ENCODE measurements at places on chromosomes 12 and 14. TPM values are rescaled to one million over a fixed set of nuclear protein-coding genes. Genes with fewer than 3 reads are reported as not detected.

SPTLC2 gene
- 15.1 TPM for total RNA-seq

RERG gene
- total RNA-seq: not detected

LGMN gene
- 28.9 TPM for total RNA-seq

GPR65 gene
- total RNA-seq: not detected

GPR132 gene
- not detected for total RNA-seq

PNMA1 gene
- 8.3 TPM for total RNA-seq

IKZF4 gene
- 0.76 TPM for total RNA-seq

B3GNT4 gene
- total RNA-seq: 0.04 TPM

KRT5 gene
- total RNA-seq: not detected

CLEC2A gene
- total RNA-seq: not detected

DDX23 gene
- total RNA-seq: 81.5 TPM

LHX5 gene
- not detected for total RNA-seq

USP15 gene
- 71.1 TPM for total RNA-seq

CD27 gene
- total RNA-seq: not detected

NDUFA12 gene
- total RNA-seq: 223 TPM

CLEC14A gene
- total RNA-seq: not detected

DNA sequence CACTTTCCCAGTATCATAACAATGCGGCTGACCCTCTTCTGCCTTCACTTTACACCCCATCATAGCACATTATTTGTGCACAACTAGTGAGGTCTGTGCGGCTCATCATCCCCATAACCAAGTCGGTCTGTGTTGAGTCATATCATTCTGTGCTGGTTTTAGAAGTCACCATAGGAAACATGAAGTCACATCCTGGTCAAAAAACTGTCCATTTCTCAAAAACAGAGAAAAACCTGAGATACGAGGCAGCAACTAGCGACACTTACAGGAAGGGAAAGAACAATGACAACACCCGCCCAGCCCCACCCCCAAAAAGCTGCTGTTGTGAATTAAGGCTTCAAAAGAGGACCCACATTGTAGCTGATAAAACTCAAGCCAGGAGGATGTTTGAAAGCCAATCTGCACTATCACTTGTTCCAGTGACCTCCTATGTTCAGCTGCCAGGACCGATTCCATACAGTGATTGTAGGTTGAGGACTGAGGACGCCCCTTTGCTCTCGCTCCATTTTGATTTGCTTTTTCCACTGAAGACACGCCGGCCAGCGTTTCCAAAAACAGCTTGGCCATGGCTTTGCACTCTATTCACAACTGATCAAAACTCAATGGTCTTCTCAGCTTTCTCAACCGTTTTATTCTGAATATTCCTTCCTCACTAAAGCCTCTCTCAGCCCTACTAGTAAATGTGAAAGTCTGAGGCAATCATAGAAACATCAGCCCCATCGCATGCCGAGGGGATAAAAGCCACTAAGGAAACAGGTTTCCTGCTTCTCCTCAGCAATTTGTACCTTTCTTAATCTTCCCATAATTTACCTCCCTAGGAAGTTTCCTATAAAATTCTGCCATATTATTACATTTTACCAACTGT lies 87.5 kb downstream of the DUSP16 start:
- no peak overlapping the region for H3K27ac ChIP-seq
- no peaks in the 10 kb centered on the region for H3K4me1 ChIP-seq
- H3K27me3 ChIP-seq: no peaks in the 10 kb centered on the region
- H3K36me3 ChIP-seq: peaks cover 22% of the 10 kb centered on the region

DNA sequence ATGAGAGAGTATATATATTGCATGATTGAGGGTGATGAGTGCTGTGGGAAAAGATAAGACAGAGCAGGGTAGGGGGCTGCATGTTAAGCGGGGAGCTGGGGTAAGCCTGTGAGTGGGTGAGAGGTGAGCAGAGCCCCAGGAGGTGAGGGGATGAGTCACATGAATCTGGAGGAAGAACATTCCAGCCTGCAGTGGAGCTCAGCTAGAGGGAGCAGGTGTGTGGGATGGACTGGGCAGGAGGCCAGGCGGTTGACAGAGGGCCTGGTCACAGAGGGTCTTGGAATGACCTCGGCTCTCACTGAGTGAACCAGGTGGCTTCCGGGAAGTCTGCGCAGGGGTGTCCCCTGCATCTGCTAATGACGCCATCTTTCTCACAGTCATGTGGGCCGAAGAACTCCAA lies 44.4 kb downstream of the GIT2 start:
- H3K27ac ChIP-seq: no peak overlapping the region
- no peak overlapping the region for H3K4me3 ChIP-seq
- H3K36me3 ChIP-seq: peaks cover 12% of the 10 kb centered on the region
- DNase-seq: no peak
- H3K4me1 ChIP-seq: peaks cover 49% of the 10 kb centered on the region

- no peaks in the 10 kb centered on the region for H3K4me1 ChIP-seq
- no peak overlapping the region for H3K4me3 ChIP-seq
Measured at GRCh38 chr12:119385659-119386058, 51.1 kb downstream of the CCDC60 start.

DNA sequence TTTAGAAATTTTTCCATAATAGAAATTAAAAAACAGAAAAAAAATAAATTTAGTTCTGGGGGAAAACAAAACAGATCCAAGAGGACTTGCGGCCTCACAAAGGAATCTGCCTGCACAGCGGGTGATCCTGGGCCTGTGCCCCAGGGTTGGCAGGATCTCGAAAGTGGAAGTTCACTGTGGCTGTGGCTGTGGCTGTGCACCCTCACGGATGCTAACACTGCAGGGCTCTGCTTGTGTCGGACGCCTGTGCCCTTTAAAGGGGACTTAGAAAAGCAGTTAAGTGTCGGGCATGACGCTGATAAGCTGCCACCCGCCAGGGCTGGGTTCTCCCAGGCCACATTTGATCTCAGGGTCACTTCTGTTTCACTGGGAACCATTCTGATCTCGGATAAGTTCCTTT lies 209.1 kb downstream of the TTC7B start:
- no peak overlapping the region for H3K27ac ChIP-seq
- no peak for DNase-seq
- H3K4me3 ChIP-seq: no peak overlapping the region
- no peaks in the 10 kb centered on the region for H3K36me3 ChIP-seq
- H3K4me1 ChIP-seq: no peaks in the 10 kb centered on the region

DNA sequence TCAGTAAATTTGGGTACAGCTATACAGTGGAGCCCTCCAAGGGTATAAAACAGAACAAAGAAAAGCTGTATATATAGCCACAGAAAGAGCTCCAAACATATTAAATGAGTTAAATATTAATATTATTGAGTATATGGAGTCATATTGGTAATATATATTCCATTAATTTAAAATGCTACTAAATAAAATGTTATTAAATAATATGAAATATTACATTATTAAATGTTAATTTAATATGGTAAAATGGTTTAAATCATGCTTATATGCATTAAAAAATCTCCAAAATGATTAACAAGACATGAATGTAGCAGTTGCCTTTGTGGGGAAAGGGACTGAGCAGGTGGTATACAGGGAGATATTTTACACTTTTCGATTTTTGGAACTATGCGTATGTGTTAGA lies 164.0 kb downstream of the PELI2 start:
- H3K4me1 ChIP-seq: no peaks in the 10 kb centered on the region
- H3K4me3 ChIP-seq: no peak overlapping the region
- H3K36me3 ChIP-seq: no peaks in the 10 kb centered on the region
- no peak for DNase-seq
- H3K27me3 ChIP-seq: no peaks in the 10 kb centered on the region

DNA sequence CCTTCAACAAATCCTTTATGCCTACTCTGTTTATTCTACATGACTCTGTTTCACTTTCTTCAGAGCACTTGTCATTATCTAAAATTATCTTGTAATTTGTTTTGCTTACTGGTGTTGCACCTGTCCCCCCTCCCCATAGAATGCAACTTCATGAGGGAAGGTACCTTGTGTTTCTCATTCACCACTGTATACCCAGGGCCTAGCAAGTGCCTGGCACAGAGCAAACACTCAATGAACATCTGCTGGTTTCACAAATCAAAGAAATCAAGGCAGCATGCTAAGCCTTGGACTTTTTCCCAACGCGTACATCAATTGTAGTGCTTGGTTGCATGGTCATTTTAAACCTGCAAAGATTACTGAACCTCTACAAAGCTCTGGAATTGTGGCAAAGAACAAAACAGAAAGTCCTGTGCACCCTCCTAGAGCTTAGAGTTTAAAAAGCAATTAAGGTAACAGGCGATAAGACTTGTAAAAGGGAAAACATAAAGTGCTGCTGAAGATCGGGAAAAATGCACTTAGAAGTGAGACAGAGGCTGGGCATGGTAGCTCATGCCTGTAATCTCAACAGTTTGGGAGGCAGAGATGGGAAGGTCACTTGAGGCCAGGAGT lies 479.1 kb downstream of the MED13L start:
- no peak for DNase-seq
- H3K36me3 ChIP-seq: no peaks in the 10 kb centered on the region
- H3K4me1 ChIP-seq: peaks cover 12% of the 10 kb centered on the region
- no peak overlapping the region for H3K4me3 ChIP-seq
- no peaks in the 10 kb centered on the region for H3K27me3 ChIP-seq
- no peak overlapping the region for H3K27ac ChIP-seq

DNA sequence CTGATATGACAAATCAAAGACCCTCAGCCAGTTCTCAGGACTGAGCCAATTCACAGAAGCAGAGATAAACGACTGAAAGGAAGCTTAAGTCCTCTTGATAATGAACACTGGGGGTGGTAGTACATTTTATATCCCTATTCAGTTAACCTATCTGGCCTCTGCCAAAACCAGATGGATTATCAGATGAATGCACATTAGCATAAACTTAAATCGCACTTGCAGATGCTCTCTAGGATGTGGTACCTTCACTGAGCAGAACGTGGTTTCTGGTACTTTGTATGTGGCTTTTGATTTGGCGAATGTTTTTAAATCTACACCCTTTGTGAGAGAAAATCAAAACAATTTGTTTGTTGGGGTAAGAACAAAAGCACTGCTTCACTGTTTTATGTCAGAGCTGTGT lies 21.1 kb upstream of the TAS2R14 start:
- DNase-seq: no peak
- H3K27me3 ChIP-seq: no peaks in the 10 kb centered on the region
- no peaks in the 10 kb centered on the region for H3K4me1 ChIP-seq
- no peak overlapping the region for H3K4me3 ChIP-seq
- H3K36me3 ChIP-seq: no peaks in the 10 kb centered on the region

GRCh38 chr12:93664573-93665138 lies 12.5 kb upstream of the CRADD start:
- peak; percentile 8 for DNase-seq
- H3K27me3 ChIP-seq: no peaks in the 10 kb centered on the region
- no peak overlapping the region for H3K27ac ChIP-seq
- no peaks in the 10 kb centered on the region for H3K36me3 ChIP-seq
- no peak overlapping the region for H3K4me3 ChIP-seq

DNA sequence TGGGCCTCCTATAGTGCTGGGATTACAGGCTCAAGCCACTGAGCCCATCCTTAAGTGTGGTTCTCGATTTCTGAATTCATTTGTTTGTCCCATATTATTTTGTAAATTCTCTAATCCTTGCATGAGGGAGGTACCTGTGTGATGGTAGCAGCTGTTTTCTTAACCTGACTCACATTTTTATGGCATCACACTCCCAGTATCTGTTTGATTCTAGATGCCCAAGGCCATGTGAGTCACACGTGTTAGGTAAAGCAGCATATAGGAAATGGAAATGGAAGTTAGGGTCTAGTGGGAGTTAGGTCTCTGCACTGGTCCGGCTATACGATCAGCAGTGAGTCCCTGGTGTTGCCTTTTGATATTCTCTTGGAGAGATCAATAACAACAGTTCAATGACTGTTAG lies 198.1 kb downstream of the ERC1 start:
- peaks cover 5% of the 10 kb centered on the region for H3K36me3 ChIP-seq
- H3K27me3 ChIP-seq: no peaks in the 10 kb centered on the region
- H3K4me3 ChIP-seq: no peak overlapping the region
- H3K27ac ChIP-seq: no peak overlapping the region
- DNase-seq: no peak

- no peaks in the 10 kb centered on the region for H3K27me3 ChIP-seq
- DNase-seq: no peak
- no peak overlapping the region for H3K27ac ChIP-seq
- H3K4me3 ChIP-seq: no peak overlapping the region
Measured at GRCh38 chr12:21144309-21144708, 13.3 kb downstream of the SLCO1B1 start.

All from HepG2 (cell line).